ENCODE measurements at places on chromosomes 12 and 14.

- peak; percentile 29 for DNase-seq
Observed at GRCh38 chr14:50357753-50358395, 38.8 kb downstream of the CDKL1 start.

DNA sequence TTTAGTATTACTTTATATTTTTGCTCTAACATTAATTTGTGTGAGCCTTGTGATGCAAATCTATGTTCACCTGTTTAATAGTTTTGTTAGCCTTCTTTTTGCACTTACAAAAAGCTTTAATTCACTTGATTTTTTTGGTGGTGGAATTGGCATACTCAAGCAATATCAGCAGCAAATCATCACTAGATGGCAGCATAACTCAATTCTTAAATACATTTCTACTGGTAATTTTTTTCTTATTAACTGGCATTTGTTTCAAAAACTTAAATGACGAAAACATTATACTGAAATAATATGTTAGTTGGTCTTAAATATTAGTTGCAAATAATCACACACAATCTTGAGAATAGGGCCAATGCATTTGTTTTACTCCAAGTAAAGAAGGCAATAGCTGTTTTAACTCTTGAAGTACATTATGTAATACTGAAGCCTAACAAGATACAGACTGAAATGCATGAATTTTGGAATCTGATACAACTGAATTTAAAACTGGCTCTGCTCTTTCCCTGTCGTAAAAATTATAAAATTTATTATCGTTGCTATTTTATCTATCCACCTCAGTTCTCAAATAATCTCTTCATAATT lies 151.5 kb downstream of the ATXN7L3B start:
- no peak for DNase-seq

- peak; percentile 43 for DNase-seq
Observed at GRCh38 chr12:123253641-123254459, 17.8 kb downstream of the CDK2AP1 start.

- no peak for DNase-seq
Observed at GRCh38 chr14:55097881-55098560, 31.0 kb upstream of the LGALS3 start.

- no peak for DNase-seq
Observed at GRCh38 chr14:75461303-75461702, 33.5 kb downstream of the JDP2 start.
